Effector CD8-positive, alpha-beta T cell (primary cell): ENCODE measurements at places on chromosomes 16 and 17.

GRCh38 chr17:81666092-81666341 lies 388 bp downstream of the OXLD1 start:
- DNase-seq = no peak

DNA sequence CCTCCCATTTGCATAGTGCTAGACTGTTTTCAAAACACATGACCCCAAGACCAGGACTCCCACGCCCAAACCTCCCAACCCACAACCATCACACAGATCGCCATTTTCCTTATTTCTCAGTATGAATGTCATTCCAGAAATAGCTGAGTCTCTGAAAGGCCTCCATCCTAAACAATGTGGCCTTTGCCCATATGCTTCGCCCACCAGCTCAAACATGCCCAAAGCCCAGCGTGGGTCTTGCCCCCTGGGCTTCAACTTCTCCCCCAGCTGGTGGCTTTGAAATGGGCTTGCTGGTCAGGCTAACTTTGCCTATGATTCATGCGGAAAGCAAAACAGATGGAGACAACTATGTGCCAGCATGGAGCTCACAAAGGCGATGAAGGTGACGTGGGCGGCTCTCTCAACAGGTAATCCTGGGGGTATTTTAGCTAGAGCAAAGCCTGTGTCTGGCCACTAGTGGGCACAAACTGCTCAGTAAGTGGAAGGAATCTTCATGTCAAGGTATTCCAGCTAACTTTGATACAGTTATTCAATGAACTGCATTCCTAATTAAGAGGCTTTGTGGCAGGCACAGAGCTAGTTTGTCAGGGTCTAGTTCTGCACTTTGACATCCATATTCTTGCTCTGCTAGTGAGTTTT lies 17.1 kb downstream of the PMP22 start:
- no peak for DNase-seq

DNA sequence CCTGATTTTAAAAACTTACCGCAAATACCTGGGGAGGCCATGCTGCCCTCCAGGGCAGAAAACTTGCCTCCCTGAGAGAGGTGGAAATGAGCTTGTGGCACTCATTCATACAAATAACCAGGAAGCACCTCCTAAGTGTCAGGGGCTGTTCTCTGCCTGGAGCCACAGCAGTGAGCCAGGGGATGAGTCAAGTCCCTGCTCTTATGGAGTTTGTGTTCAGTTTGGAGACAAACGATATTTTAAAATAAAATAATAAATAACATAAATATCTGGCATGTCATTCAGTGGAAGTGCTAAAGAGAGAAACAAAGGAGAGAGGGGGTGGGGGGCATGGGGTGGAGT lies 313.8 kb downstream of the C16orf95 start:
- DNase-seq = no peak

- DNase-seq = peak; percentile 77
Observed at GRCh38 chr16:89201439-89202377, 1.4 kb upstream of the SLC22A31 start.

DNA sequence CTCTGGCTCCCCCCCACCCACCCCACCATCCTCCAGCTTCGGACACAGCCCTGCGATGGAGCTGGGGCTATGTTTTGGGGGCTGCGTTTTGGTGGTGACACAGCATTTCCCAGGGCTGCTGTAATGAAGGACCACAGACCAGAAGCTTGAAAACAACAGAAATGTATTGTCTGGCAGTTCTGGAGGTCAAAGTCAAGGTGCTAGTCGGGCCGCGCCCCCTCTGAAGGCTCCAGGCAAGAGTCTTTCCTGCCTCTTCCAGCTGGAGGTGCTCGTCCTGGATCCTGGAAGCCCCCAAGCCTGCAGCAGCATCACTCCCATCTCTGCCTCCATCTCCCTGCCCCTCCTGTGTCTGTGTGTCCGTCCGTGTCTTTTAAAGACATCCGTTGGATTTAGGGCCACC lies 50.8 kb downstream of the TBC1D16 start:
- no peak for DNase-seq

- no peak for DNase-seq
Observed at GRCh38 chr16:73053364-73054124, 5.6 kb upstream of the ZFHX3 start.
